ENCODE measurements at places on chromosomes 7 and 10. TPM values are rescaled to one million over a fixed set of nuclear protein-coding genes. Genes with fewer than 3 reads are reported as not detected.

DNA sequence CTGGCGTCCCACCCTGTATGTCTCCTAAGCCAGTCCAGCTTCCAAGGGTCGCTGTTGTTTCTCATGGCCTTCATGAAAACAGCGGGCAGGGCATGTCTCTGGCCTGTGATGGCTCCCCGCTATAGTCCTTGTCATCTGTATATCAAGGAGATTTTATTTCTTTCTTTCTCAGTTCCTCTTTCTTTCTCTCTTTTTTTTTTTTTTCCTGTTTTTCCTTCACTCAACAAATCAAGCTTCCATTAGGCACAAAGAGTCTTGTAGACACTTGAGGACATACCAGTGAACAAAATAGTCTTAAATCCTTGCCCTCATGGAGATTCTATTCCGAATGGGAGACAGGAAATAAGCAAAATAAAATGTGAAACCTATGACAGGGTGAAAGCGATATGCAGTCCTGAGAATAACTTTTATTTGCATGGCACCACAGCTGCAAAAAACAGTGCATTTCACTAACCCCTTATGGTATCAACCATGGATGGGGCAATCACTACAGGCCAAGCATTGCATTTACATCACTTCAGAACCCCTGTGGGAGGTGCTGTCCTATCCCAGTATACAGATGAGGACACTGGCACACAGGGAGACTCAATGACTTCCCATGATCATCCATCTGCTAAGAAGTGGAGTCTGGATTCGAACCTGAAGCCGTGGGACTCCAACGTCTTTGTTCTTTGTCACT, 50.7 kb downstream of the SYPL1 start:
- no peak for DNase-seq

- no peak for DNase-seq
These were observed 33.6 kb downstream of the SUFU start for GRCh38 chr10:102537367-102537766.

- DNase-seq: no peak
These were observed 82.0 kb downstream of the GRK5 start for GRCh38 chr10:119289227-119289920.

DNA sequence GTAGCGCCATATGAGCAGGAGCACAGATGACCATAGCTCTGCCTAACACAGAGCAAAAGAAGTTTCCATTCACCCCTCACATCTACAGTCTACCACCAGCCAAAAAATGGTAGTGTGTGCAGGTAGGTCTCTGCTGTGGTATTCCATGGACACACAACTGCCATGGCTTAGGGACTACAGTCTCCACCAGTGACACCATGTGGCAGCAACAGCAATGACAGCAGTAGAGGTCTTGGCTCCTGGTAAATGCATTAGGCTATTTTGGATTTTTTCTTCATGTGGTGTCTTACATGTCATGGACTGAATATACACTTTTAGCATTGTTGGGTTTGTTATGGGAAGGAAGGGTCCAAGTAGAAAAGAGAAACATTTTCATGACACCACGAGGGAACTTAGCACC, 70.1 kb upstream of the CABCOCO1 start:
- DNase-seq: no peak

- no peak for DNase-seq
These were observed 189.9 kb upstream of the ADO start for GRCh38 chr10:62614389-62615157.

The PSTK gene
- 6.3 TPM for total RNA-seq

The NAMPT gene
- total RNA-seq: 28.4 TPM

DNA sequence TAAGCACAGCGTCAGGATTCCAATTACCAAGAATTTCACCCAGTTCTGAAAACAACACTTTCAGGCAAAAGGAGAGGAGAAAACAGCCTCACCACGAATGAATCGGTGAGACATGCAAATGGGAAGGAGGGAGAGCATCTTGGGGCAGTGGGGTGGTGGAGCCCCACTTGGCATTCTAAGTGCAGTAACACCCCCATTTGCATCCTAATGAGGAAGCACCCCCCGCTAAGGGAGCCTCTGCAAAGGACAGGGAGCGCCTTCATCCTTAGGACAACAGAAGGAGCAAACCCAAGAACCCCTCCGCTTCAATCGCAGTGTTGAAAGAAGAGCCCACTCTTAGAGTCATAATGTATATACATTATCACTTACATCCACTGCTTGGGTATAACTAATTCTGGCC, 46.8 kb downstream of the NRAP start:
- DNase-seq: no peak

DNA sequence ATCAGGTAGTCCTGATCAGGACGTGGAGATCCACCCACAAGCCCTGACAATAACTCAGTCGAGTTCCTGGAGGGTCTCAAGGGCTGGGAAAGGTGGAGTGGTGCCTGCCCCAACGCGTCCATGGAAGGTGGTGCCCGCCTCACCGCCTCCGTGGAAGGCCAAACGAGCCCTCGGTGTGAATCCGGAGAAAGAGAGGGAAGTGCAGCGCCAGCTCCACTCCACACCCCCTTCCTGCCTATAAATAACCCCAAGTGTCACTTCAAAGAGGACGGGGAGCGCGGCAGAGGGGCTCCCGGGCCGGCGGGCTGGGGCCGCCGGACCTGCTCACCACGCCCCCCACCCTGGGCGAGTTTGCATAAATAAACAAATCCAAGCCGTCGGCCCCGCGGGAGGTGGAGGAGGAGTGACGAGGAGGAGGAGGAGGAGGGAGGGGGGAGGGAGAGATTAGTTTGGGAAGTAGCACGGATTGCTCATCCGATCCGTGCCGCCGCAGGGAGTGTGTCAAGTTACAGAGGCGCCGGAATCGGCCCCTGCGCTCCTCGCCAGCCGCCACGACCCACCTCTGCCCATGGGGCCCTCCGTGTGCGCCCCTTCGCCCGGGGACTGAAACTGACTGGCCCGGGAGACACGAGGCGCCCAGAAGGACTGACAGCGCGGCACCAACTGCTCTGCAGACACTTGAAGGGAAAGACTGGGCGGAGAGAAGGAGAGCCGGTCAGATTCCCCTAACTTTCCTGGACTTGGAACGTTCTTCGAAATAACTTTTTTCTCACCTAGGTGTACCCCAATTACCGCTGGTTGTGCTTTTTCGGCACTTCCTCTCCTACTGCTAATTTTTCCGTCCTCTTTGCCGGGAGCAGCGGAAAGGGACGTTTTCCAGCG, at the start of gene COL13A1:
COL13A1 (plus strand) TSS at position 473 of the 882 bp plus-strand sequence. CDS start 518 bp downstream, outside the sequence.
- DNase-seq: no peak

DNA sequence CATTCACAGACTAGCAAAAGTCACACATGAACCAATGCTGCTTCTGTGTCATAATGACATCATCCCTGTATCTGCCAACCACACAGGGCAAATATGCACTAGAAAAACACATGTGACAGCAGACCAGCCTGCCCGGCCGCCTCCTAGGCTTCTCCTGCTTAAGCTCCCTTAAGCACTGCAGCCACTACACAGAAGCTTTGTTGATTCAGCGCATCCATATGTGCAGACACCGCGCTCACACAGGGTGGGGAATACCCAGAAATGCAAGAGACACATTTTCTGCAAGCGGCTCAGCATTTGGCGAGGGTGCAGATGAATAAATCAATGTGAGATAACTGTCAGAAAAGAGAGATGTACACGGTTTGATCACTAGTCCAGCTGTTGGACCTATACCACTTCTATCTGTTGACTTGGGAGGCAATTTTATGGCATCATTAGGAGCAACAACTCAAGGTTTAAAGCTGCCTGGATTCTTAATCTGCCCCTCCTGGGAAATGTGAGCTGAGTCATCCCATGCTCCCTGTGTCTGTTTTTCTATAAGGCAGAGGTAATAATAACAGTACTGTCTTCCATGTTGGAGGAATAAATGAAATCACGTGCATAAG, 33.4 kb downstream of the CPXM2 start:
- DNase-seq: no peak

The SKIDA1 gene
- total RNA-seq: not detected

DNA sequence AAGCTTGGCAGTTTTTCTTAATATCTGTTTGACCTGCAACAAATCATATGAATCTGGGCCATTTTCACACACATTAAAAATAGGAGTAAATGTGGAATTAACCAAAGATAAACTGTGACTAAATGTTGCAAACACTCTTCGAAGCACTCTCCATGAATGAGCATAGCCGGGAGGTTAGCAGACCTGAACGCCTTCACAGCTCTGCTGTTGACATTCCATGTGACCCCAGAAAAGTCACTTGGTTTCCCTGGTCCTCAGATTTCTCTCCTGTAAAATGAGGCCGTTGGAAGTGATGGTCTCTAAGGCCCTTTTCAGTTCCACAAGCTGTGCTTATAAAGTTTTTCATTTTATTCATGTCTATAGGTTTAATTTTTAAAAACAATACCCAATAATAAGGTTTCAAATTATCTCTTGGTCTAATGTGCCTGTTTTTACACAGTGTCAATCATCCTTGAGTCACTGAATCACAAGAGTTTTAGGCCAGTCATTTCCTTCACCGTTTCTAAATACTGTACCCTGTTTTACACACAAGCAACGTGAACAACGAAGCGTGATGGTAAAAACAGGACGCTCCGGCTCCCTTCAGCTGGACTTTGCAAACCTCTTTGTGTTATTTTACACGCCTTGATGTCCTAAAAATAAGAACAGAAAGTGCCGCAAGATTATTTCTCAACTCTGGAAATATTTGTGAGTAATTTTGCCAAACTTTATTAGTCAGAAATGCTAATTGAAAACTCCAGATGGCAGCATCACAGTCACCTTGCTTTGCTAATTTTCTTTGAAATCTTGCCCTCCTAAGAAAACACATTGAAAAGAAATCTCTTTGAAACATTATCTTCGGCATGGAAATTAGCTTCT, 38.6 kb upstream of the MET start:
- DNase-seq: no peak

- no peak for DNase-seq
These were observed 245.0 kb downstream of the CELF2 start for GRCh38 chr10:11262494-11263345.

The ADCYAP1R1 gene
- not detected for total RNA-seq

- no peak for DNase-seq
These were observed 56.4 kb upstream of the GNAI1 start for GRCh38 chr7:80078159-80078731.

- no peak for DNase-seq
These were observed 99.8 kb downstream of the NKX6-2 start for GRCh38 chr10:132685921-132686680.

GRCh38 chr7:48337012-48337621, 165.9 kb downstream of the ABCA13 start:
- DNase-seq: no peak

DNA sequence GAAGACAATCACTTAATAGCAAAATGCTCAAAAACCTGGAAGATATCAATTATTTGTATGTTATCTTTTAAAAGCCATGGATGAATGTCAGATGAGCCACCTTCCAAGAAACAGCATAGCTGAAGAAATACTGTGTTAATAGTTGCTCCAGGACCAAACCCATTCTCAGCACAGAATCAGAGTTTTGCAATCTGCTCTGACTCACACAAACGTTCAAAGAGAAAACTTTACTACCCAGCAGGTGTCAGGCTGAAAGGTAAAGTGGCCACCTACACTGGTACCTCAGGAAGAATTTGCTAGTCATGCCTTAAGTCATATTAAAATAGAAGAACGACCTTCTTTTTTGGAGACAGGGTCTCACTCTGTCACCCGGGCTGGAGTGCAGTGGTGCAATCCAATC, 526.5 kb downstream of the PARD3 start:
- DNase-seq: no peak

Data from naive thymus-derived CD8-positive, alpha-beta T cell (primary cell).